ENCODE measurements at places on chromosomes 7 and 10.

- no peak for DNase-seq
These were observed 128.0 kb downstream of the SEMA3C start for GRCh38 chr7:80790877-80791276.

- DNase-seq = no peak
These were observed 3.8 kb downstream of the RTKN2 start for GRCh38 chr10:62264702-62265436.

GRCh38 chr7:70681469-70682350, 450.2 kb upstream of the GALNT17 start:
- DNase-seq = no peak

DNA sequence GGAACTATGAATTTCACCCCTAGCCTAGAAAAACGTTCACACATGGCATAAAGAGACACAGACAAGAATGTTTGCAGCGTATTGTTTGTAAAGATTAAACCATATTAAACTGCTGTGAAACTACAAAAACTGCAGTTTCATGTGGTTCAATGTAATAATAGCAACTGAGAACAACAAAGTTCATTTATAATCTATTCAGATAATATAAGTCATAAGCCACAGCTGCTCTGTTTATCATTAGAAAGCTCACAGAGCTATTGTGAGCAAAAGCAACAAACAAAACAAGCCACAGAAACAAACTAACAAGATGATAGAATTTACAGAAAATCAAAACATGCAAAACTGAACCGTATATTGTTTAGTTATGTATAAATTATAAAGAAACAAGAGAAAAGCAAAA, 113.5 kb downstream of the AHR start:
- no peak for DNase-seq

- DNase-seq = no peak
These were observed 10.7 kb upstream of the STEAP4 start for GRCh38 chr7:88317422-88317821.

GRCh38 chr10:124061030-124061429, 32.4 kb downstream of the CHST15 start:
- DNase-seq = no peak

- DNase-seq = no peak
These were observed 207.3 kb upstream of the SH2B2 start for GRCh38 chr7:102079140-102080018.

DNA sequence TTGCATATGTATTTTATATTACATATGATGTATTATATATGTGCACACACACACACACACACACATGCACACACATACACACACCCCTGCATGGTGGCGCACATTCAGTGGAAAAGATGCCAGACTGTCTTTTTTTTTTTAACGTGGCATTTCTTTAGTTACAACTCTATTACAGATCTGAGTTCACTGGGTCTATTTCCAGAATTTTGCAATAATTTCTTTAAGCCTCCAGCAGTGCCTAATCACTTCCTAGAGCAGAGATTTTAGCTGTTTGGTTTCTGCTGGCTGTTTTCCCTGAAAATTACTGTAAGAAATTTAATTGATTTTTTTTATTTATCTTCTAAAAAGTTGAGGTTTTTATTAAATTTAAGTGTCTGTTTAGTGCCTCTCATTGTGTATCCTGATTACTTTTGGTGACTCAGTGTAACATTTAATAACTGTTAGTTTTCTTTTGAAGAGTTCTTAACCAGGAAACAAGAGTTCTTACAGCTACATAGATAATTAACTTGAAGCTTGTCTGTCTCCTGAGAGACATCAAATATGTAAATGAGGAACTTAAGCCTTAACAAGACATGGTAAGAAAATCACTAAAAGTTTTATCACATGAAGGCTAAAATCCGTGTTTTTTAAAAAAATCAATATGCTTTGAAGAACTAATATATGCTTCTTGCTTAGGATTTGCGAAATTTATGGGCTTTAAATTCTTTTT, 232.0 kb downstream of the MDFIC start:
- no peak for DNase-seq

DNA sequence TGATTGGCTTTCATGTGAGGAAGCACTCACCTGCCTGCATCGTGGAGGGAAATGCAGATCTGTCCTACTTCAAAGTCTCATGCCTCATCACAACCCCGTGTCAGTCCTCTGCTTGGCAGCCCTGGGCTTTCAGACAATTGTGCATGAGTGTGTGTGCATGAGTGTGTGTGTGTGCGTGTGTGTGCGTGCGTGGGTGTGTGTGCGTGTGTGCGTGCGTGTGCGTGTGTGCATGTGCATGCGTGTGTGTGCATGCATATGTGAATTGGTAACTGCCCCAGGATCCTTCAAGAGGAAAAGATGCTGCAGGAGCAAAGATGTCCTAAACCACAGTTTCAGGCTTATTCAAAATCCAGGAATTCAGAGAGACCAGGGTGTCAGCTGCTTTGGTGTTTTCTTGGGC, 71.3 kb downstream of the LANCL2 start:
- DNase-seq = no peak

All from NCI-H524 treated with DMSO at 0.1 percent for 48 hours (cell line).